ENCODE measurements at places on chromosomes 2 and 18. TPM values are rescaled to one million over a fixed set of nuclear protein-coding genes. Genes with fewer than 3 reads are reported as not detected.

DNA sequence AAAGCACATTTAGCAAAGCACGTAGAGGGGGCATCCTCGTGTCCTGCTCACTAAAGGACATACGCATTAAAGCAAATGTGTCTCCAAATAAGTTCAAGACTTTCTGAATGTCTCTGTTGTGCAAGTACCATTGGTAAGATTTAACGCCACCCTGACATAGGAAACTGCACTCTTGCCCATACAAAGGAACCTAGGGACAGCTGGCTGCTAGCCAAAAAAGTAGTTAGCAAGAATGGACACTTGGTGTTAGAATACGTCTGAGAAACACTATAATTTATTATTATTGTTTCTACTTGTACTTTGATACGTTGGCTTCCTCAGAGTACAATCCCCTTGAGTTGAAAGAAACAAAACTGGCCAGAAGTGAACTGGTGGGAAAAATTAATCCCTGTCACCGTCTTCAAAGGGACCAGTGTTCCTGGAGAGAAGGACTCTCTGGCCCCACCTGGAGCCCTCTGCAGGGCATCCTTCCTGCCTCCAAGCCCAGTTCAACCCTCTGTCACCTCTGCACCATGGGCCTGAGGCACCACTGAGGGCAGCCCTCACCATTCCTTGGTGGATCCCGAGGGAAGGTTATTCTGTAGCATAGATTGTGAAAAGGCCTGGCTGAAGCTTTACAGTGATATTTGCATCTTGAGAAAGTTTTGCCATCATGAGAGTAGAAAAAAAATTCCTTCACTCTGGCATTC lies 51.4 kb upstream of the APCDD1 start:
- DNase-seq, result no peak

B3GNT7 gene
- total RNA-seq, result 7.0 TPM

DNA sequence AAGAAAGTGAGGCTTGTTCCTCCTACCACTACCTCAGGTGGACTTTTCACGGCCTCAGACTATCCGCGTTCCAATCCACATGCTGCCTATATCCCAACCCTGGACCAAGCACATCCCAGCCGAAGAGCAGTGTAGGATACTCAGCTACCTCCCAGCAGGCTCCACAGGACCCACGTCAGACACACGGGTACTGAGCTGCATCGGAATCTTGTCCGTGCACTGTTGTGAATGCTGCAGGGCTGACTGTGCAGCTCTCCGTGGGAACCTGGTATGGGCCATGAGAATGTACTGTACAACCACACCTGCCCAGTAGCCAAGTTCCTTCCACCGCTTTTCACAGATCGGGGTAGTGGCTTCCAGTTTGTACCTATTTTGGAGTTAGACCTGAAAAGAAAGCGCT lies 22.3 kb downstream of the IL37 start:
- no peak for DNase-seq

- DNase-seq, result no peak
Observed at GRCh38 chr2:130916438-130916705, 79.7 kb downstream of the ARHGEF4 start.

- no peak for DNase-seq
Observed at GRCh38 chr18:36408606-36409005, 111.1 kb downstream of the FHOD3 start.

- no peak for DNase-seq
Observed at GRCh38 chr2:42138163-42139015, 30.8 kb upstream of the EML4 start.

GRCh38 chr2:120382541-120383144 lies 36.7 kb downstream of the INHBB start:
- DNase-seq, result no peak

GRCh38 chr2:10331702-10332401 lies 29.1 kb downstream of the HPCAL1 start:
- DNase-seq, result no peak

DNA sequence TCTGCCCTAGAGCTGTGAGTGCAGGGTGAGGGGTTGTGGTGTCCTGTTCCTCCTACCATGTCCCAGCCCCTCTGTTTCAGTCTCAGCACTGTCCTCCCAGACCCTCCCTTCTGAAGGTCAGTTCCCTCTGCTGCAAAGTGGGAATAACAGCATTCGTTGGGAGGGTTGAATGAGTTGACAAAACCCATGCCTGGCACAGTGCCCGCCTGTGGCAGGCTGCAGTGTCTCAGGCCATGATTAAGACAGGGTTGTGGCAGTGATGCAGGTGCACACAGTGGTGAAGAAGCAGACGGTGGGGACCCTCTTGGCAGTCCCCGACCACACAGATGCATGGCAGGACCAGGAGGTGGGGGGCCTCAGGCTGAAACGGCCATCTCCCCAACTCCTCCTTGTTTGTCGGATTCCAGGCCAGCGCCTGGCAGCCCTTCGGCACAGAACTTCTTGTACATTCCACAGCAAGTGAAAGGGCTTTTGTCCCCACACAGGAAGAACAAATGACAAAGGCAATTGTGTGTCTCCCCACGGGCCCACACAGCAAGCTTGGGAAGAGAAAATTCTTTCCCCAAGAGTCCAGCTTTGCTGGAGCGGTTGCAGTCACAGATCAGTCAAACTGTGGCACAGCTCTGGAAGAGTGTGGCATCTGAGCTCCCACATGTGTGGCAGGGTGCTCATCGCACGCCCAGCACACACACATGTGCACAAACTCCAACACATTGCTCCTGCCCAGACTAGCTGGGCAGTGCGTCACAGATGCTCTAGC lies 92.0 kb upstream of the MSH2 start:
- no peak for DNase-seq

GRB14 gene
- total RNA-seq, result 11.6 TPM

DNA sequence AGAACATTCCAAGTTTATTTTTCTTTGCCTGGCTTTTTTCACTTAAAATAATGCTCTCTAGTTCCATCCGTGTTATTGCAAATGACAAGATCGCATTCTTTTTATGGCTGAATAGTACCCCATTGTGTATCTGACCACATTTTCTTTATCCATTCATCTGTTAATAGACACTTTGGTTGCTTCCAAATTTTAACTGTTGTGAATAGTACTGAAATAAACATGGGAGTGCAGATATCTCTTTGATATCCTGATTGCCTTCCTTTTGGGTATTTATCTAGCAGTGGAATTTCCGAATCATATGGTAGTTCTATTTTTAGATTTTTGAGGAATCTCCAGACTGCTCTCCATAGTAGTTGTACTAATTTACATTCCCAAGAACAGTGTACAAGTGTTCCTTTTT lies 230.5 kb downstream of the FIGN start:
- DNase-seq, result no peak

LYG1 gene
- 2.2 TPM for total RNA-seq

DNA sequence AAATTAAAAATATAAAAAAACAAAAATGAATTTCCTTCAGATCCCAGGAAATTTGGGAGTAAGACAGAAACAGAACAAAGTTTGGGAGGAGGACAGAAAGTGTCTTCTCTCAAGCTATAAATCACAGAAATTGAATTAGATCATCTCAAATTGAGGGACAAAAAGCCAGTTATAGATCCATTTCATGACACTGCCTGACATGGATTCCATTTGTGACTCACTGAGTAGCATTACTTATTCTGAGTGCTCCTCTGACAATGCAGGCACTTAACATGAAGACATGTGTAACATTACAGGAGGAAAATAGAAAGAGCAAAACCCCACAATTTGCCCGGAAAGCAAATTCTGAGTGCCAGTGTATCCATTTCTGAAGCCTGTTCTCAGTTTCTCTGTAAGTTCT lies 63.9 kb upstream of the CREB1 start:
- no peak for DNase-seq

TFCP2L1 gene
- total RNA-seq, result 0.16 TPM

GRCh38 chr2:217680381-217680780 lies 322.4 kb downstream of the TNS1 start:
- DNase-seq, result no peak

DNA sequence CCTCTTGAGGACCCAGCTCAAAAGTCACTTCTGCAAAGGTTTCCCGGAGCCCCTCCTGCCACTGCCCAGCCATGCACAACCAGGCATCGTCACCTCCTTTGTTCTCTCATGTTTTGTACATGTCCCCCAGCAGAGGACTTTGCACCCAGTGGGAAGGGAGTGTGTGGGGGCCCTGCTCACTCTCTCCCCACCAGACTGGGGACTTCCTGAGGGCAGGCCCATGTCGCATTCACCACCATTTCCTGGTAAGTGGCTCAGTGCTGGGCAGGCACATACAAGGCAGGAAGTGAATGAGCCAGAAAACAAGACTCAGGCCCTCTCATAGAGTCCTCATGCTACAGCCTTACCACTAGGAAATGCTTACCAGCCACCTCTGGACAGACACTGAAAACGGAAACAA lies 18.9 kb downstream of the MRPL35 start:
- no peak for DNase-seq

ARHGEF33 gene
- total RNA-seq, result 0.83 TPM

DNA sequence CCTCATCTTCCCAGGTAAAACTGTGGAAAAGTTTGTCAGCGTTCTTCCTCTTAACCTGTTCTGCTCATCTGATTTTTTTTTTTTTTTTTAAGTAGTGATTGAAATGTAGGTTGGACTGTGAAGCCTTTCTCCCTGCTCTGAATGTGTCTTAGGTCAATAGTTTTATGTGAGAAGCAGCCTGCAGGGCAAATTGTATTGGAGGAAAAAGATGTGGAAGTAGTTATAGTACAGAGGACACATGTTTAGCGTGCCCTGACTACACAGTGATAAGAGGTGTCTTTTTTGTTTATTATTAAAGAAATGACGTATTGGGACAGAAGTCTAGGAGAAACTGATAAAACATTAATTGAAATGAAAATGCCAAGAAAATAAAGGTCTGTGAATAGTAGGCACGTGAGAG lies 1.5 kb downstream of the MTA3 start:
- no peak for DNase-seq

MTLN gene
- total RNA-seq, result 7.6 TPM

GRCh38 chr2:16765356-16765755 lies 99.7 kb upstream of the CYRIA start:
- no peak for DNase-seq

DNA sequence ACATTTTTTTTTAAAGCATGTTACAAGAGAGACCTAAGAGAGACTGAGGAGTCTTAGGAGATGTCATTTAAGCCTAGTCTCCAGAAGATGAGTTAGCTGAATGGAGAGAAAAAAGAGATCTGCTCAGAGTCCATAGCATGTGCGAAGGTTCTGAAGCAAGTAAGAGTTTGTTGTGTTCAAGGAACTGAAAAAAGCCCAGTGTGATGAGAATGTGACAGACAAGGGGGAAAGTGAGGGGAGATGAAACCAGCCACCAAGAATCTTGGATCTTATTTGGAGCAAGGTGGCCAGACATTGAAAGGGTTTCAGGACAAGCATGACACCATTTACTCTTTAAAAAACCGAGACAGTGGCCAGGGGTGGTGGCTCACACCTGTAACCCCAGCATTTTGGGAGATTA lies 5.2 kb upstream of the MOB1A start:
- DNase-seq, result no peak

DNA sequence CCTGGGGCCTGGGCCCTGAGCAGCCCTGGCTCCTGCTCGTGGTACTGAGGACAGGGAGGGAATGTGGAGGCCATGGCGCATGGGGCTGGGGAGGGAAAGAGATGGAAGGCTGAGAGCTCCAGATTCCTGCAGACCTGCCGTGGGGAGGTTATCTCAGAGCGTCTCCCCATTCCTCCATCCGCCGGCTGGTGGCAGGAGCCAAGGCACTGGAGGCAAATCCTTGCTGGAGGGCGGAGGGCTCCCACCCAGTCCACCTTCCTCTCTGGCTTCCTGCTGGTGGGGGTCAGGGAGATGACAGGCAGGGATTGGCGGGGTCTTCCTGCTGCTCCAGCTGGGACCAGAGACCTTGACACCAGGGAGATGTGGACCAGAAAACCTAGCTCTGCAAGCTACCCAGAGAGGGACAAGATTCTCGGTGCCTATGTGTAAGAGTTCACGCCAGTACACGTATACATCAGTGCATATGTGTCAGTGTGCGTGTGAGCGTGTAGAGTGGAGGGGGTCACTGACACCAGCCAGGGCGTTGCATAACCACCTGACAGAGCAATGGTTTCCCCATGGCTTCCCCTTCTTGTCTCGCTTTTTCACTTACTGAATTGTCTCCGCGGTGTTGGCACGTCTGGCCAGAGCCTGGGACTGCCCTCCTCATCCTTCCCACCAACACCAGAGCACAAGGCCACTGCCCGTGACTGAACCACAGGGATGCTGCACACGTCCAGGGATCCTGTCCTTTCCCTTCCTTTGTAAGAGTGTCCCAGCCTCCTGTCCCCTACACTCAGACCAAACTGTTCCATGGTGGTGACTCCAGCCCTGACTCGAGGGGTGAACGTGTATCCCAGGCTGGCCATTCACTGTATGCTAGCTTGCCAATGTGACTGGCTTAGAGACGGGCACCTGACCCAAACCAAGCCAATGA lies 15.8 kb upstream of the SEMA4C start:
- no peak for DNase-seq

CXCR1 gene
- total RNA-seq, result not detected

DNA sequence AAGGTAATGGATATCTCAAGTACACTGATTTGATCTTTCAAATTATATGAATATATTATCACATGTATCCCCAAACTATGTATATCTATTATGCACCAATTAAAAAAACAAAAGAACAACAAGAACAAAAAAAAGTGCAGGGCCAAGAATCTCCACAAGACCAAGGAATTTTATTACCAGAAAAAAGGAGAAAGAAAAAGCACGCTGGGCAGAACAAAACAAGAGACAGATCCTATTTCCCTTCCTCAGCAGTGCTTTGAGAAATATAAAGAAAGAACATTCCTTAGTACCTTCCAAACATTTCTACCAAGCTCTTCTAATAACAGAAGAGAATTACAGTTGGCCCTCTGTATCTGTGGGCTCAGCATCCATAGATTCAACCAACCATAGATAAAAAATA lies 144.7 kb upstream of the CREB1 start:
- DNase-seq, result no peak

- peak; percentile 19 for DNase-seq
Observed at GRCh38 chr2:239706367-239706766, 305.5 kb upstream of the HDAC4 start.

- no peak for DNase-seq
Observed at GRCh38 chr2:37631698-37632097, 39.7 kb downstream of the CDC42EP3 start.

ICA1L gene
- total RNA-seq, result 13.4 TPM

KLHL30 gene
- 0.20 TPM for total RNA-seq

DNA sequence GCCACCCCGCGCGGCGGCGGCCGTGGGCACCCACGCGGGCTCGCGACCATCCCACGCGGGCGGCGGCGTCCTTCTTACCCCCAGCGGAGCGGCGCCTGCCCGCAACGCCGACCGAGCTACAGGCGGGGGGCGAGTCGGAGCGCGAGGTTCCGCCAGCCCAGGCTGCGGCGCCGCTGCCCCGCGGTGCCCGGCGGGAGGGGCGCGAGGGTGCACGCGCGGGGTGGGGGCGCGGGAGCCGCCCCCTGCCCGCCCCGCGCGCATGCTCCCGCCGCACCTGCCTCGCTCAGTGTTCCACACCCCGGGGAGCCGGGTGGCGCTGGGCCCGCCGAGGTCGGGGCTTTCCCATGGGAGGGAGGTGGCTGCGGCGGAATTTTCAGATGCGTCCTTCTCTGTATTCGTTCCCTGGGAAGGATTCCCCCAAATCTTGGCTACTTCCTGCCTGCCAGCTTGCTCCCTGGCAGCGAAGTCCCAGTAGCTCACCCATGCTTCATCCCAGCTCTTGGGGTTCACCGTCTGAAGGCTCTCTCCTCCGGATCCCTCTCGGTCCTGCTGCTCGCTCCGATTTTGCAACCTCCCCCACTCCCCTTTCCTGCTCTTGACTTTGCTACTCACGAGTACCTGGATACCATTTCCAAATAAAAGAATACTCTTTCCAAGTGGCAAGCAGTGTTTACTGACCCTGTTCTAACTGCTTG lies at the start of gene L3MBTL4:
TSS of gene L3MBTL4 (minus strand) at position 189 of the 695 bp plus-strand sequence. CDS start 103,286 bp downstream, outside the sequence.
- DNase-seq, result peak; percentile 34

PAIP2B gene
- 10.3 TPM for total RNA-seq
